NCI-H1105 treated with DMSO at 0.1 percent for 48 hours (cell line): ENCODE measurements at places on chromosomes 1 and 21.

DNA sequence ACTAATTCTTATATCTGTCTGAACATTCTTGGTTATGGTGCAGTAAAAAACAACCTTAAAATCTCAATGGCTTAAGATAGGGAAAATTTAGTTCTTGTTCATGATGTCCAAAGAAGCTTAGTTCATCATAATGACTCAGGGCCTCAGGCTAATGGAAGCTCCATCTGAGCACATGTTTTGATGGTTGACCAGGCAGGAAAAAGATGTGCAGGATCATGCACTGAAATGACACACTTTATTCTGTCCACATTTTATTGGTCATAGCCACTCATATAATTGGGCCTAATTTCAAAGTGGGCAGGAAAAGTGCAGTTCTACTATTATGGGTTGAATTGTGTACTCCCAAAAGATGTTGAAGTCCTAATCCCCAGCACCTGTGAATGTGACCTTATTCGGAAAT is 198.2 kb downstream of the CENPF start:
- DNase-seq = no peak

DNA sequence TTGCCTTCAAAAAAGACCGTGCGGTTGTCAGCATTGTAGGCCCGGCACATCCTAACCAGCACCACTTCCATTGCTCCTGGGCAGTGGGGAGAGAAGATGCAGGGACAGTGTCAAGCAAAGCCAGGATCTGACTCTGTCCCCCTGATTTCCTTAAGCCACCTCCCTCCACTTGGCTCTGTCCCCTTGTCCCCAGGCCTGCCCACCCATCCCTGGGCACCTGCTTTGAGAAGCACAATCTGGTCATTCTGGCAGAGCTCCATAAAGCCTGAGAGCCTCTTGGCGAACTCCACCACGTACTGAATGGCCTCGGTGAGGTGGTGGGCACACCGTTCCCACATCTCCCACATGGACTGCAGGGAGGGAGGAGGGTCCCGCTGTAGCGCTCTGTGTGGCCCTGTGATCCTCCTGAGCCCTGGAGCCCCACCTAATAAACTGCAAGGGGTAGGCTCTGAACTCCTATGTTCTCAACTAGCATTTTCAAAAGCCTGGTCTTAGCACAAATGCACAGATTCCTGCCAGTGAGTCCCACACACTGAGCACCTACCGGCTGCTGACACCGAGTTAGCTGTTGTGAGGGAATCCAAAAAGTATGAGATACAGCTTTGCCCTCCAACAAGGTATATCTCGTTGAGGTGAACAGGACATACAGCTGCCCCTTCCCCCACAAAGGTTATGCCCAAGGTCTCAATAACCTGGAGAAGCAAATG is 8.2 kb upstream of the LINGO4 start:
- DNase-seq = no peak

DNA sequence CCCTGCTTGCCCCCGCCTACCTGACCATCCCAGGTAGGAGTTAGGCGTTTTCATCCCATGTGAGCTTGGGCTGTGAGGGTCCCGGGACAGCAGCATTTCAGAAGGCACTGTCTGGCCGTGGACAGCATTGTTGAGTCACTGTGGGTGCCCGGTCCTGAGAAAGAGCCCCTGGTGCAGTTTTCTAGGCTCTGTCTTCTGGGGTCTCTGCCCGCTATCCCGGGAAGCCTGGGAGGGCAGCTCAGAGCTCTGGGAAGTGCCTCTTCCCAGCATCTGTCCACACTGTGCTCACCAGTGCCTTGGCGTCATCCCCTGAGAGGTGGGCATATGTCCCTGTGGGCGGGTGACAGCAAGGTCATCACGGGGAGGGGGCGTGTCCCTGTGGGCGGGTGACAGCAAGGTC is 11.4 kb upstream of the ZNF669 start:
- no peak for DNase-seq

DNA sequence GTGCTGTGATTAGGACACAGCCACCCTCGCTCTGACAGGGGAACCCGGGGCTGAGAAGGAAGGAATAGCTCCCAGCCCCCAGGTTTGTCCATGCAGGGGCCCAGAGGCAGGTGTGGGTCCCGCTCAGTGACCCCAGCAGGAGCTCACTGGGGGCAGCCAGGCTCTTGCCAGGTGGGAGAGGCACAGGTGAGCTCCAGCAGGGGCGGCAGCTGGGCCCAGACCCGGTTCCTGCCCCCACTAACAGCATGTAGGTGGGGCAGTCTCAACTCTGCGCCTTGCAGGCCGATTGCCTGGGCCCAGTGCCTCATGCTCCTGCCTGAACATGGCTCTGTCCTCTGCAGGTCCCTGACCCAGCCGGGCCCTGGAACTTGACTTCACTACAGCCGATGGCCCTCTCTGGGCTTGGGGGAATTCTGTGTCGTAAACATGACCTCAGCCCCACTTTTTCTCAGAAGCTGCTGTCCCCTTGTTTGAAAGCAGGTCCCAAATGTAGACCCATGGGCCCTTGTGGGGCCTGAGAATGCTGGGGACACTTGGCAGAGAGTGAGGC is 127.0 kb downstream of the PRDM16 start:
- no peak for DNase-seq

GRCh38 chr1:168148916-168149315 is 12.2 kb upstream of the GPR161 start:
- DNase-seq = no peak

- no peak for DNase-seq
Observed at GRCh38 chr1:243246916-243247315, 8.2 kb downstream of the CEP170 start.

DNA sequence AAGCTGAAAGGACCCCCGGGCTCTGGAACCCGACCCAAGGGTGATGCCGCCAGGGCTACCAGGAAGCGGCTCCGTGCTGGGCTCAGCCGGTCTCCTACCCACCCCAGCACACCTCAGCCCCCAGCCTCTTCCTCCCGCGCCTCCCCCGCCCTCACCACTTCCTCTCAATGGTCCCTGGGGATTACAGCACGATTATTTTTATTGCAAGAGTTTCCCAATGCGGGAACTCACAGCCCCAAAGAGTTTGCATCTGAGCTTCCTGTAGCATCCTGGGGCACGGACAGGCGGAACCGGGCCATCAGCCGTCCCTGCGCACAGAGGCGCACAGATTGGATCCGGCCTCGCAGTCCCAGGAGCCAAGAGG is 8.7 kb upstream of the SLX9 start:
- DNase-seq = no peak

DNA sequence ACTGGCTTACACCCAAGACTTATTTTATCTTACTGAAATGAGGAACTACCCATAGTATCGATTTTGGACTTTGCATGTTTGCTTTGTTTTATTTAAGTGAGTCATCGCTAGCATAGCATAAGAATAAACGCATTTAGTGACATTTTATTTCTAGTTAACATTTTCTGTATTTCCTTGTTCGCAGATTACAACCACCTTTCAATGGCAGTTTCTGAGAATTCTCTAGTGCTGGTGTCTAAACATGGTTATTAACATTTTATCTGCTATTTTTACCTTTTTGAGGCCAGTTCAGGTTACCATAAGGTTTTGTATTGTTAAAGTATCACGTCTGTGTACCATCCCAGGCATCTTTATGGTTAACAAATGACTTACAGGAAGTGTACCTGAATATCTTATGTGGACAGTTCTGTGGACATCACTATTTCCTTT is 24.5 kb downstream of the EEIG2 start:
- DNase-seq = no peak

DNA sequence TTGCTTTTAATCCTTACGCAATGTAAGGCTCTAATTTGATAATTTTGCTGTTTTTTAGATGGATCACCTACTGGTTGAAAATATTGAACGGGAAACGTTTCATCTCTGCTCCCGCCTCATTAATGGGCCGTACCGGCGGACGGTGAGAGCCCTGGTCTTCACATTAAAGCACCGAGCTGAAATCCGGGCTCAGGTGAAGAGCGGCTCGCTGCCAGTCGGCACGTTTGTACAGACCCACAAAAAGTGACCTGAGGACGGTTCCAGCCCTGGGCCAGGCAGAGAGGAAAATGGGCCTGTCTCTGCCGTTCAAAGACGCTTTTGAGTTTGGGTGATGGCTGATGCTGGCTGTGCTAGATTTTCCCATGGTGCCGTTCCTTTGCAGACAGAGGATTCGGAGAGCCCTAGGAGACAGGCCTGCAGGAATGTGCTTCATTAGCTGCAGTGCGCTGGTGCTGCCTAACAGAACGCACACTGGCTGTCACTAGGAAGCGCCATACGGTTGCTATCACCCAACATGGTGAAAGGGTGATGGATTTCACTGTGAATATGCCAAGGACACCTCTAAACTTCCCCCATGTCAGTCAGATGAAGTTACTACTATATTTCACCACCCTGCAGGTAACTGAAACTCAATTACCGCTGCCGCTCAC is 42.9 kb downstream of the TCEANC2 start:
- DNase-seq = no peak

- peak; percentile 20 for DNase-seq
Observed at GRCh38 chr1:205228093-205228521, 361 bp downstream of the TMCC2 start.

DNA sequence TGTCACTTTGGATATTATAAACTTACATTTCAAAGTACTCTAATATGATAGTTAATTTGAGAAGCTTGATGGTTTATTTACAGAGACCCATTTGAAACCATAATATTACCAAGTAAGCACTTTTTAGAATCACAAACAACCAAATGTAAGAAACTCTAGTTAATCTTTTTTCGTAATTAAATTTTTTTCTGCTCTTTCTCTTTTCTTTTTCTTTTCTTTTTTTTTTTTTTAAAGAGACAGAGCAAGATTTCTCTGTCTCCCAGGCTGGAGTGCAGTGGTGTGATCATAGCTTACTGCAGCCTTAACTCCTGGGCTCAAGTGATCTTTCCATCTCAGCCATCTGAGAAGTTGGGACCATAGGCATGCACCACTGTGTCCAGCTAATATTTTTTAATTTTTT is 5.2 kb downstream of the RAVER2 start:
- DNase-seq = no peak

GRCh38 chr1:207027206-207027777 is 5.3 kb downstream of the C1orf116 start:
- DNase-seq = no peak

GRCh38 chr1:37719572-37720195 is 27.4 kb downstream of the CDCA8 start:
- no peak for DNase-seq

GRCh38 chr1:216390956-216391355 is 32.3 kb downstream of the USH2A start:
- DNase-seq = no peak

- DNase-seq = peak; percentile 19
Observed at GRCh38 chr1:89262643-89263042, 10.0 kb downstream of the GBP5 start.

DNA sequence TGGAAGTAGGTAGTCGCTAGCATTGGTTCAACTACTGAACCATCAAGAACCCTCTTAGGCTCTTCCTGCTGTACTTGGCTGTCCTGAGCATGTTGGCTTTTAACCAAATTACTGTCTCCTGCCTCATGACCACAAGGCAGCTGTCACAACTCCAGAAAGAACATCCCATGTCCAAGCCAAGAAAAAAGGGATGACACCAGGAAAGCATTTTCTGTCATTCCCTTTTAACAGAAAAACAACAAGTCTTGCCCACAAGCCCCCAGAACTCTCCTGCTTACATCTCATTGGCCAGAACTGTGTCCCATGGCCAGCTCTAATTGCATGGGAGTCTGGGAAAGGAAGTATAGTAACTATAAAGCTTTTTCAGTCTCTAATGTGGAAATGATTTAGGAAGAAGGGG is 2.4 kb upstream of the RNU5D-1 start:
- DNase-seq = no peak

DNA sequence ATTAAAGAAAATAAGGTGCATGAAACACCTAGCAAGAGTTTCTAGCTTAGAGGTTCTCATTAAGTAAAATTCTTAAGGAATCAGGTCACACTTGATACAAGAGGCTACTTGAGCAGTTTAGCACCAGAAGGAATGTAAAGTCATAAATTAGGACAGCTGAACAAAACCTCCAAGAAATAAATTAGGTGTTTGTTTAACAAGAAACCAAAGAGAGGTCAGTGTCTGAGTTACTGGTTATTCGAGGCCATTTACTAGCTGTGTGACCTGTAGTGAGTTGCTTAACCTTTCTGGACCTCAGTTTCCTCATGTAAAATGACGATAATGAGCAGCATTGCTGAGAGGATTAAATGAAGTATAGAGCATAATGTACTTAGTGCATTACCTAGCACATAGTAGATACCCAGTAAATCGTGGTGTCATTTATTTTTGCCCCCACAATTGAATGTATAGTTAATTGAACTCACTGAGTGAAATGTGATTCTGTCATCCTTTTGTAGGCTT is 908 bp upstream of the ELK4 start:
- no peak for DNase-seq

- no peak for DNase-seq
Observed at GRCh38 chr1:26581287-26581651, 51.7 kb downstream of the RPS6KA1 start.

DNA sequence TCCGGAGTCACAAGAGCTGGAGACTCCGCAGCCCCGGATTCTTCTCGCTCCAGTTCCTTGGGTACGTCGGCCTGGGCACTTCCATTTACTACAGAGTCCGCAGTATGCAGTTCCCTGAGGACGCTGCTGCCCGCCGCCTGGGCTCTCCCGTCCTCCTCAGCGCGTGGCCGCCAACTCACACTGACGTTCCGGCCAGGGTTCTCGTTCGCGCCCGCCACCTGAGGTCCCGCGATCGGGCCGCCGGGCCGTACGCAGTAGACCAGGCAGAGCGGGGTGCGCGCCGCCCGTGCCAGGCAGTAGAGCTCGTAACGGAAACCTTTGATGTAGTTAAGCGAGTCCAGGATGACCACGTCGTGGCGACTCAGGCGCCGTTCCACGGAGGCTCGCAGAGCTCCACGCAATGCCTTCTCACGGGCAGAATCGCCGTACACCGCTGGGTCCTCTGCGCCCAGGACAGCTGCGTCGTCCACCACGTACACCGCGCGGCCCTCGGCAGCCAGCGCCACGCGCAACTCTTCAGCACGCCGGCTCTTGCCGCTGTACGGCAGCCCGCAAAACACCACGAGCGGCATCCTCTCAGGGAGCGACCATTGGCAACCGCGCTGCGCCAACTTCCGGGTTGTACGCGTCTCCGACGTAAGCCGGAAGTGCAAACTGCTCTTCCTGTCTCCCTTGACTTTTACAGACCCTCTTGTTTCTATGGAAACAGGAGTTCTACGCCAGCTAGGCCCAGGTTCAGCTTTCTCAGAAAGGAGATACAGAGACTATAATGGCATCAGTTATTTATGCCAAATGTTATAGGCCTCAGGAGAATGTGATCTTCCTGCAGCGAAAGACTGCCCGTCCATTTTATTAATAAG is at the start of gene KTI12:
KTI12 (minus strand) TSS at position 621 of the 860 bp plus-strand sequence; CDS start at position 572, 49 bp downstream.
- peak; percentile 96 for DNase-seq

- no peak for DNase-seq
Observed at GRCh38 chr1:235199441-235199840, 38.4 kb upstream of the RBM34 start.

GRCh38 chr1:172723251-172723650 is 64.3 kb downstream of the FASLG start:
- no peak for DNase-seq
